M059J (cell line): ENCODE measurements at places on chromosomes 4 and X. TPM values are rescaled to one million over a fixed set of nuclear protein-coding genes. Genes with fewer than 3 reads are reported as not detected.
A peak's percentile ranks its signal among the peaks of the same experiment; 100 is the strongest.

DNA sequence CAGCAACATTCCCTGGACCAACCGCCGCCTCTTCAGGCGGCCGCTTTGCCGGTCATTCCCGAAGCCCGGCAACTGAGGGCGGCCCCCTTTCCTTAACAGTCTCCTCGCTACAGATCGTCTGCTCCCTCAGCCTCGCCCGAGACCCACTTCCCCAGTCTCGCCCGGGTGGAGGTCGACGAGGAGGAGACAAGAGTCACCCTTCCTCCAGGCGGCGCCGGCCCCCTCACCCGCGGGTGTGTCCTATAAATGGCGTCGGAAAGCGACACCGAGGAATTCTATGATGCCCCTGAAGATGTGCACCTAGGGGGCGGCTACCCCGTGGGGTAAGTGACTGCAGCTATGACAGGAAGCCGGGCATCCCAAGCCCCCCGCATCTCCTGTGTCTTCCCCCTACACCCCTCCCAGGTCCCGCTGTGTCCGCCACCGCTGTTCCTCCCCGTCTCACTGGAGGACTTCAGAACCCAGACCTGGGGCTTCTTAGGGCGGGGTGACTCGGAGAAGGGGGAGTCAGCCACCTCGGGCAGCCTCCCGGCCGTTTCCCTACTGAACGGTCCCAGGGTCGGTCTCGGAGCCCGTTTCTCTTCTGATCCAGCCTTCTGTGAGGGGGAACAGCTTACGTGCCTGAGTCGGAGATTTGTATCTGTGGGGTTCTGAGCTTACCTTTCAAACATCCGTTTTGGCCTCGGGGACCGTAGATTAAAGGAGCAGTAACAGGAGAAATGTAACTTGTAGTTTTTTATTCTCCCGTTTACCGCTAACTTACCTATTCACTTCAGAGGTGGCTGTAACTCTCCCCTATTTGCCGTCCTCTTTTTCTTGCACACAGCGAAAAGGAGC lies 570 bp downstream of the WDR44 start:
- peak; percentile 60 for DNase-seq

DNA sequence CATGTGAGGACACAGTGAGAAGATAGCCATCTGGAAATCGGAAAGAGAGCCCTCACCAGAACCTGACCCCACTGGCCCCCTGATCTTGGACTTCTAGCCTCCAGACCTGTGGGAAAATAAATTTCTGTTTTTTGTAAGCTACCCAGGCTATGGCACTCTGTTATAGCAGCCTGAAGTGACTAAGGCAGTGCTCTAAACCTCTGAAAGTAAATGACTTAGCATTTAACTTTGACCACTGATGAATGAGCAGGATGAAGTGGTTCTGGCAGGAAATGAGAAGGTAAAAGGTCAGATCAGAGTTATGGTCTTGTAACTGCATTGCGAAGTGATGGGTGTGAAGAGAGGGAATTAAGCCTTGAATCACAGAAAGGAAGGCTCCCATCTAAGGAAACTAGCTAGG lies 17.0 kb downstream of the GPAT3 start:
- DNase-seq = peak; percentile 95

Gene HMX1
- total RNA-seq = not detected in 2 replicates

Gene CCSER1
- total RNA-seq = not detected in 2 replicates

Gene CABS1
- total RNA-seq = not detected in 2 replicates

Gene ERCC6L
- total RNA-seq = 14.0 and 26.1 TPM in 2 replicates

- DNase-seq = peak; percentile 15
These were observed 101.6 kb downstream of the PDE5A start for GRCh38 chr4:119526786-119527550.

DNA sequence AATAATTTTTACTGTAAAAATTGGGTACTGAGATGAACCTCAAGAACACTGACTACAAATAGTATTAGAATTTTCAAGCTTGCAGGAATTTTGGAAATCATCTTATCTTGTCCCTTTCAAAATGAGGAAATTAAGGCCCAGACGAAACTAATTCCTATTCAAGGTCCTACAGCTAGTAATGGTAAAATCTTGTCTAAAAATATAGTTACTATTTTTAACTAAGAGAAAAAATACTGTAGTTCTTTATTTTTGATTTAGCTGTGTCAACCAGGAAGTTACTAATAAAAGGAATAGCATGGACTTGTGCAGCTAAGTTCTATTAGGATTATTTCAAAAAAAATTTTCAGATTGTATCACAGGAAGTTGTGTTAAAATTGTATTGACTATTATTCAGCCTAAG lies 12.7 kb downstream of the PRIMPOL start:
- no peak for DNase-seq

GRCh38 chr4:137267024-137267423 lies 265.3 kb downstream of the PCDH18 start:
- peak; percentile 35 for DNase-seq

Gene TIMP1
- total RNA-seq = 313 and 355 TPM in 2 replicates

DNA sequence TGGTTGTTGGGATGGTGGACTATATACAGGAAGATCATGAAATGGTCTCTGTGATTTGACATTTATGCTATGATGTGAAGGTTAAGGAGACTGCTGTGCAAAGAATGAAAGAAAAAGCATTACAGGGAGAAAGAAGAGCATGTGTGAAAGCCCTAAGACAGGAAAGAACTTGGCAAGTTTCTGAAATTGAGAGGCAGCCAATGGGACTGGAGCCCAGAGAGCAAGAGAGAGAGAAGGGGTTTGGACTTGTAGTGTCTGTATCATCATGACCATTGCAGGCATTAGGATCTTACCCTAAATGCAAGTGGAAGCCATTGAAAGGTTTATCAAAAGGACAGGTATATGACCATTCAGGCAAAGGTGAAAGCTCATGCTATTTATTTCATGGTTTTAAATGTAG lies 147.1 kb downstream of the NAA11 start:
- DNase-seq = no peak

- DNase-seq = peak; percentile 58
These were observed 30.0 kb upstream of the SLC9A7 start for GRCh38 chrX:46788902-46789301.

Gene GPR82
- total RNA-seq = not detected in 2 replicates

GRCh38 chr4:123304151-123304964 lies 92.2 kb upstream of the SPRY1 start:
- no peak for DNase-seq

DNA sequence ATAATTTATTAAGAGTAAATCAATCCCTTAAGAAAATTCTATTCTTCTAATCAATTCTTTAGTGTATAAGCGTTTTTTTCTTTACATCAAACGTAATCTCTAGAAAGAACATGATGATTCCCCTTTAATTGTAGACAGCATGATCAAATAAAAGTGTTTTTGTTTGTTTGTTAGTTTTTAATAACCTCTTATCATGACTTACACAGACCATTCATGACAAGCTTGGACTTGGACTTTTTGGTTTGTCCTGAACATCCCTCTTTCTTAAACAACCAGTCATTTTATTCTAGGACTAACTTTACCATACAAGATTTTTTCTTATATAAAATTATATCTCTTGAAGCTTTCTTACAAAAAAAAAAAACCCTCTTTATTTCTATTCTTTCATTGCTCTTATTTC lies 344.6 kb upstream of the SPOCK3 start:
- peak; percentile 2 for DNase-seq

- DNase-seq = peak; percentile 64
These were observed 154.5 kb upstream of the GALNT7 start for GRCh38 chr4:173014113-173014558.

GRCh38 chr4:169437299-169438047 lies 166.7 kb upstream of the SH3RF1 start:
- DNase-seq = no peak

DNA sequence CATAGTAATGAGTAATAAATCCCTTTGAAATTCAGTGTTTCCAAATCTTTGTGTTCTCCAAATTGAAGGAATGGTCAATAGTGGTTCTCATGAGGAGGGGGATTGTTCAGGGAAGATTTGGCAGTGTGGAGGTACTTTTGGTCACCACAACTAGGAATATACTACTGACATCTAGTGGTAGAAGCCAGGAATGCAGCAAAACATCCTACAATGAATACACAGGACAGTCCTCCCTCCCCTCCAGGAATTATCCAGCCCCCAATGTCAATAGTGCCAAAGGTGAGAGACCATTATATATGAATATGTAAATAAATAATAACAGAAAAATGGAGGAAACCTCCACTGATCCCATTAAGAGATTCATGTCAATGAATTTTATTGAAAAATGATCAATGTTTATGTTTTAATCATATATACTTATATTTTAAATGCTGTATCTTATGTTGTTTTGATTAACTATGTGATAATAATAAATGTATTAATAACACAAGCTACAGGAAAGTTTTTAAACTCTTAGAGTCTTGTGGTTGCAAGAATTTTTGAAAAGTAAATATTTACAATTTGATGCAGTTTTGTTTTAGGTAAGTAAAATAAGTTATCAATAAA lies 14.4 kb upstream of the FAM9A start:
- DNase-seq = peak; percentile 56

Gene KCNIP4
- 0.15 TPM in 1 of 2 replicates, not detected in the other for total RNA-seq

DNA sequence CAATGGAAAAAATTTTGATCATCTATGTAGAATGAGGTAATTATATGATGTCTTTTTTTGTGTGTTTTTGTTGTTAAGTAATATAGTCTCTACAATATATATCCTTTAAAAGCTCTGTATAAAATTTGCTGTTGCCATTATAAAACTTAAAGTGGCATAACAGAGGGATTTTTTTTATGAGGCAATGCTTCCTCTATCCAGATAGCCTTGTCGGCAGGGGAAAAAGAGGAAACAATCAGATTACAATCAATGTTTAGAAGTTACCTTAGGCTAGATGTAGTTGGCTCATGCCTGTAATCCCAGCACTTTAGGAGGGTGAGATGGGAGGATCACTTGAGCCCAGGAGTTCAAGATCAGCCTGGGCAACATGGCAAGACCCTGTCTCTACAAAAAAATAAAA lies 86.8 kb downstream of the DIAPH2 start:
- no peak for DNase-seq

- DNase-seq = peak; percentile 47
These were observed at the start of gene RUFY3 for GRCh38 chr4:70721747-70722146. Gene RUFY3 (plus strand): TSS chr4:70721964. CDS start chr4:70722574, 610 bp downstream.

Gene PAGE4
- total RNA-seq = not detected in 2 replicates
